Hepatic stellate cell (primary cell): ENCODE measurements at places on chromosomes 2 and 18.

DNA sequence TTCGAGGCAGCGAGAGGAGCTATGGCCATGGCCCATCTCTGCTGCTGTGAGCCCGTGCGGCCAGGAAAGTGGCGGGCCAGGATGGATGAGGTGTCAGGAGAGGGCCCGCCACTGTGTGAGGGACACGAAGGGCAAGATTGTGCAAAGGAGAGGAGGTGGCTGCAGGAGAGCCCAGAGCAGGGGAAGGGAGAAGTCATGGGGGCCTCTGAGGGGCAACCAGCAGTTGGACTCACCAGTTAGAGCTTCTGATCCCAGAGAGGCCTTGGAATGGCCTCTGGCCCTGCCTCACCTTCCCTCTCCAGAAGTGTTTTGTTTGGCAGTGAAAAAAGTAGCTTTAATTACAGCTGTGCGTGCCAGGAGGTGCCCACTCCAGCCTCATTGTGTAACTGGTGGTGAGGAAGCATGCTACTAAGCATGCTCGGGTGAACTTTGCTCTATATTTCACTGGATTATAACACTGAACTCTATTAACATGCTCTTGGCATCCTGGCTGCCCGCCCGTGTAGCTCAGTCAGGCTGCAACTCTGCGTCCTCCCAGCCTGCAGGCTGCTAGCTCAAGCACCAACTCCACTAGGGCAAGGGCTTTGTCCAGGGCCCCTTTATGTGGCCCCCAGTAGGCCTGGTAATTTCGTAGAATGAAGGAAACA is 34.2 kb downstream of the IMPA2 start:
- no peak for DNase-seq

DNA sequence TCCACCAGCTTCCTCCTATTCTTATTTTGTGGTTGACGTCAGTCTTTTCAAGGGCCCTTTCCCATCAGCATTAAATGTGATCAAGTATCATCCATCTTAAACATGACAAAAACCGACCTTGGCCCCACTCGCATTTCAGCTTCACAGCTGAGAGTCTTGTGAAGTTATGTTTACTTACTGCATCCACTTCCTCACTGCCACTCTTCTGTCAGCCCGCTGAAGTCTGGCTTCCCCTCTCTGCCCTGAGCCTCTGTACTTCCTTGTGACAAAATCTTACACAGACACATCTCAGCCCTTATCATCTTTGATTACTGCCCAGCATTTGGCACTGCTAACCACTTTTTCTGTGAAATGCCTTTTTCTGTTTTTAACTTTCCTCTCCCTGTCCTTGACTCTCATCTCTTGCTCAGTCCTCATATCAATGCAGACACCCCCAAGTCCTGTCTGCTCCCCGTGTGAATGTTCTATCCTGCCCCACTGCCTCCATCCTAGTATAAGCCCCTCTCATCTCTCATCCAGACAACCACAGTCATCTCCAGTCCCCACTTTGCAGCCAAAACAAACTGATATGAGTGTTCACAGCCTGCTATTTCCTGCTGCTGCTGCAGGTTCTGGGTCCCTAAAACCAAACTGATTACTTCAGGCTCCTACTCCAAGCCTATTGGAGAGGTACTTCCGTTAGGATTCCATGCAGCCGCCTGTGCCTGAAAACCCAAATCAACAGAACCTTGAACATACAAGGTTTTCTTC is 31.4 kb downstream of the FOSL2 start:
- DNase-seq: no peak

DNA sequence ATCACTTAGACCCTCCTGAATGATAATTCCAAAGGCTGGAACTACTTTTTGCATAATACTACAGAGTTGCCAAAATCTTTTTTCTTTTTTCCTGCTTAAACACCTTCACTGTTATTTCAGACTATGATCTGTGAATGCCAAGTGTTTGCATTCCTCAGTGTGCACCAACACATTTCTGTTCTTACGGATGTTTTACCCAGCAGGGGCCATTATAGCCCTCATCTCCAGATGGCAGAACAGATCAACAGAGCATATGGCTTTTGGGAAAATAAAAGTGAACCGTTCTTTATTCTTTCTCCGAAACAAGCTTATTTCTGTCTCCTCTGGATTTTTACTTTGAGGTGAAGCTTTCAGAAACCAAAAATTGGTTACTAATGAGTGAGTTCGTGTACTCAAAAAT is 1226.6 kb upstream of the FAM98A start:
- no peak for DNase-seq

DNA sequence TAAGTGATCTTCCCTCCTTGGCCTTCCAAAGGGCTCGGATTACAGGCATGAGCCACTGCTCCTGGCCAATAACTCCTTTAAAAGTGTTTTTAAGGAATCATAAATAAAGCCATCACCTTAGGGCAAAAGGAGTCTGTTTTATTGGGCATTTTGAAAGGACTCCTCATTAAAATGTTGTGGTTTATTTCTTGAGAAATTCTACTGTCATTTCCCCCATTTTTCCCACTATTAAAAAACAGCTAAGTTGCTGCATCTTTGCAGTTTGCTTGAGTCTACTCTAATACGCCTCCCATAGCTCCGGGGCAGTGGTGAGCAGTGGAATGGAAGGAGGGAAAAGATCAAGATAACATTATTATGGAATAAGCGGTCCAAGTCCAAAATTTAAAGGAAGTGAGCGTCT is 293.2 kb downstream of the PIEZO2 start:
- DNase-seq: no peak
